ENCODE measurements at places on chromosomes 3 and 15.

- no peak for DNase-seq
Measured at GRCh38 chr3:23952646-23953045, 7.6 kb downstream of the NR1D2 start.

GRCh38 chr3:8619548-8619947 is 25.1 kb downstream of the SSUH2 start:
- no peak for DNase-seq

DNA sequence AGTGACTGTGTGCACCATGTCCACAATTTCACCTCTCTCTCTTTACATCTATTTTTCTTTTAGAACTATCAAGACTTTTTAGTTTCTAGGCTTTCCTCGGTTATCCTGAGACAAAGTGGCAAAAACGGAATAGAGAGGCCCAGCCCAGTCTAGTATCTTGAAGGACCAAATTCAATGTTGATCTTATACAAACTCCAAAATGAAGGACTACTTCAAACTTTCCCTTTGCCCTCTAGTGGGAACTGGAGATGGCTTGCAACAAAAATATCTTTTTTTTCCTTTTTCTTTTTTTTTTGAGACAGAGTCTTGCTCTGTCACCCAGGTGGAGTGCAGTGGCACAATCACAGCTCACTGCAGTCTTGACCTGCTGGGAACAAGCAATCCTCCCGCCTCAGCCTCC is 338.5 kb upstream of the UMPS start:
- DNase-seq = no peak

DNA sequence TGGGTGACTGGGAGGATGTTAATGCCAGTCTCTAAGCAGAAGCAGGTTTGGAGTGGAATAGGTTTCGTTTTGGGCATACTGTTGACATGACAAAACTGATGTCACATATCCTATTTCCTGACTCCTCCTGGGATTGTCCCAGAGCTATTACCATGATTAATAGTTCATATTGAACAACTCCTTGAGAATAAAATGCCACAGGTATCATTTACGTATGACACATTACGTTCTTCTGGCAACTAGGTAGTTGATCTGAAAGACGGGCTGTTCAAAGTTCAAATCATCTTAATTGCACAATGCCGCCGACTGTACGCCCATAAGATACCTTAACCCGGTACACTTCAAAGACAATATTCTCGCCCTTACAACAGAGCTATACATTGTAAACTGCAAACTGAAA is 1.4 kb upstream of the RAB5A start:
- no peak for DNase-seq

GRCh38 chr15:94125156-94125555 is 106.2 kb upstream of the MCTP2 start:
- DNase-seq = no peak

DNA sequence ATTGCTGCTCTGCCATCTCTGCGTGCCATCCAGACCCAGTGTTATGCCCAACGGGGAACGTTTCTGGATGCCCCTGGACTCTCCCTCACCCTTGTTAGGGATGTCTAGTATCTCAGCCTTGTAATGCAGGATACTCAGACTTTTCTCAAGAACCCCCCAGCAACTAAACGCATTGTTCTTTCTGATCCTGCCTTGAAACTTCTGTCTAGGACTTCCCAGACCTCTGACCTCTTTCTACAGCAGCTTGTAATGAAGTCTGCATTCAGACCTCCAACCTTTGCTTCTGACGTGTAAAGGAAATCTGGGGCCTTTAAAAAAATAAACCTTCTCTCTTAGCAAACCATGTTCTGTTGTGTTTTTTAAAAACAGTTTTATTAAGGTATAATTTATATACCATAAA is 139.5 kb downstream of the KCNAB1 start:
- DNase-seq = no peak

GRCh38 chr3:110343945-110344344 is 727.7 kb upstream of the NECTIN3 start:
- no peak for DNase-seq

- DNase-seq = no peak
Measured at GRCh38 chr3:45345846-45346580, 42.4 kb upstream of the LARS2 start.

DNA sequence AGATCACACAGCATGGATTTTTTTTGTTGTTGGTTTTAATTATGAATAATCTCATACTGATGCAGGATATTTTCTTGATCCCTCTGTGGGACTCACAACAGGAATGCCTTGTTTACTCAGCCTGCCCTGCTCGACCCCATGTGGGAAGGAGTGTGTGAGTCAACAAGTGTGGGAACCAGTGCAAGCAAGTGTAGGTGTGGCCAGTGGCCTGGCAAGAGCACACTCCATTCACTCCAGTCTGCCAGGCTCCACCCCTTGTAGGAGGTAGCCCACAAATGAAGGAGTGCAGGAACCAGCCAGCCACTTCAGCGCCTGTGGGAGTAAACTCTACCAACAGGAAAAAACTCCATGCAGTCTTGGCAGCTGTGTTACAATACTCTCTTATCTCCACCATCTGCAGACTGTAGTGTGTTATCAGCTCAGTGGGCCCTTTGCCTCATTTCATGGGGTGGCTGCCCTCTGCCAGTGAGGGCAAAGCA is 393.6 kb downstream of the OTOL1 start:
- no peak for DNase-seq

- no peak for DNase-seq
Measured at GRCh38 chr3:151011427-151011826, 38.9 kb upstream of the CLRN1 start.

- DNase-seq = no peak
Measured at GRCh38 chr3:40097131-40098117, 212.1 kb upstream of the EIF1B start.

- DNase-seq = no peak
Measured at GRCh38 chr3:107604057-107604822, 81.5 kb downstream of the BBX start.

DNA sequence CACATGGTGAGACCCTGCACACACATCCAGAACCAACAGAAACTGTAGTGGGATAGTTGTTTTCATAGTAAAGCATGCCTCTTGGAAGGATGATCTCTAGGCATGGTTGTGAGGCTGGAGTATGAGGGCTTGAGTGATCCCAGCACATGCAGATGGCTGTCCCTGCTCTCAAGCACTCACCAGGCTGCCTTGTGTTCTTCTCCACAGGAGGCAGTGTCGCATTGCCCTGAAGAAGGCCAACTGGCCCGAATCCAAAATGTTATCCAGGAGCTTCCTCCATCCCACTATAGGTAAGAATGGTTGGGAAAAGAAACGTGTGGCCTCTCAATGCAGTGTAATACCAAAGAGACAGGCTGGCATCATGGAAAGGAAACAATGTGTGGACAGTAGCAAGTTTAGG is 82.7 kb downstream of the TMEM39A start:
- no peak for DNase-seq

GRCh38 chr3:52854013-52854412 is 19.2 kb upstream of the MUSTN1 start:
- DNase-seq = no peak

DNA sequence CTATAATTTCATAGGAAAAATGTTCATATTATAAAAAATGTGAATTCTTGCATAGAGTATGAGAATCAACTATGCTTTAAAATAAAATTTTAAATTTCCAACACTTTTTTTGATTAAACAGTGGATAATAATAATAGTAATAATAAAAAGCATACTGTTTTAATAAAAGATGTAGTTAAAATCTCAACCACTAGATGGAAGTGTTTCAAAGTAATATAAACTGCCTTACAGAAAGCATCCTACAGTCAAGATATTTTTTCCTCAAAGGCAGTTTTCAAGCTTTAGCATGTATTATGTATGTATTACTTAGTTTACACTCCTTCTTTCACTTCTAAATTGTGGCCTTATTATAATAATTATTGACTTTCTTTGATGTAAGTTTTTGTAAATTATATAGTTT is 217.5 kb downstream of the CHL1 start:
- no peak for DNase-seq

- DNase-seq = no peak
Measured at GRCh38 chr3:76456322-76456721, 583.6 kb upstream of the ROBO2 start.

DNA sequence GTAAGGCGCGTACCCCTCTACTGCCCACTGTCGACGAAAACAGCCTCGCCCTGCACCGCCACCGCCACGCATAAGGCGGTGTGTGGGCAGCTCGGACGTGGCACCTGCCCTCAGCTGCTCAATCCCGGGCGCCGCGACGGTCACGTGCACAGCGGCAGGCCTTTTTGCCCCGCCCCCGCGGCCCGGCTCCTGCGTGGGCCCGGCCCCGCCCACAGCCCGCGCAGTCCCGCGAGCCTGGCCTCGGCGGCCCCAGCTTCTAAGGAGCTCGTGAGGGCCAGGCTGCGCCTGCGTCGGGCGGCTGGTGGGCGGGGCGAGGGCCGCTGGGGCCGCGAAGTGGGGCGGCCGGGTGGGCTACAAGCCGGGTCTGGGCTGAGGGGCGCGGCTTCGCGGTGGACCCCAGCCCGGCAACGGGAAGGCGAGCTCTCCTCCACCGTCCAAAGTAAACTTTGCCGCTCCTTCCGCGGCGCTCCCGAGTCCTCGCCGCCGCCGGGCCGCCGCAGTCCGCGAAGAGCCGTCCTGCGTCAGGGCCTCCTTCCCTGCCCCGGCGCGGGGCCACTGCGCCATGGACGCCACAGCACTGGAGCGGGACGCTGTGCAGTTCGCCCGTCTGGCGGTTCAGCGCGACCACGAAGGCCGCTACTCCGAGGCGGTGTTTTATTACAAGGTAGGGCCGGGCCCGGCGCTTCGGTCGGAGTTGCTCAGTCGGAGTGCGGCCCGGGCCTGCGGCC is at the start of gene CAPN7:
Gene CAPN7, plus strand, starts transcription at position 313 of the 728 bp plus-strand sequence. Its CDS starts 250 bp downstream, at position 563.
- DNase-seq = peak; percentile 93

GRCh38 chr3:176415661-176416295 is 781.5 kb downstream of the TBL1XR1 start:
- DNase-seq = peak; percentile 18

- DNase-seq = no peak
Measured at GRCh38 chr15:71080705-71081104, 34.6 kb upstream of the THSD4 start.

DNA sequence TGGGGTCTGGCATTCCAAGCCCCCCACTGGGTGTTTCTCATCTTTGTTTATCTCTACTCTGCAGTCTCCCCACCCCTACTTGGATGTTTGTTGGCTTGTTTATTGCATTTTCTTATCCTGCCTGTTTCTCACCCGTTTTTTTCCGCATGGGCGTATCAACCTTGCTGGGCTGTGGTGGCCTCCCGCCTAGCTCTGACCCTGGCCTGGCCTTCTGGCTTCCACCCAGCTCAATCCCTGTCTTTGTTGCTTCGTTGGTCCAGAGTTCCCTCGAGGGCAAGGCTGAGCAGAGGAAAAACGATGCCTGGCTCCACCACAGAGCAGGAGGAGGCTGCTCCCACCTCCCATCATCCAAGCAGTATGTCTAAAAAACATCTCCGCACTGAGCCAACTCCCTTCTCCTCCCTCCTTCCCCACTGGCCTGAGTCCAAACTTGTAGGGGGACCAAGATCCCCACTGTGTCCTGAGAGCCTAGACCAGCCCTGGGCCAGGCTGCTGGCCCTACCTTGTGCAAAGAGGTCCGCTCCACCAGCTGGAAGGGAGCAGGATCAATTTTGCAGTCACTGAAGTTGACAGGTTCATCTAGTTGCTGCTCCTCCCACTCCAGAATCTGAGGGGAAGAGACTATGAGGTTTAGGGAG is 9.8 kb downstream of the CLCN2 start:
- DNase-seq = no peak

GRCh38 chr3:63304421-63304820 is 26.3 kb downstream of the SYNPR start:
- DNase-seq = no peak

DNA sequence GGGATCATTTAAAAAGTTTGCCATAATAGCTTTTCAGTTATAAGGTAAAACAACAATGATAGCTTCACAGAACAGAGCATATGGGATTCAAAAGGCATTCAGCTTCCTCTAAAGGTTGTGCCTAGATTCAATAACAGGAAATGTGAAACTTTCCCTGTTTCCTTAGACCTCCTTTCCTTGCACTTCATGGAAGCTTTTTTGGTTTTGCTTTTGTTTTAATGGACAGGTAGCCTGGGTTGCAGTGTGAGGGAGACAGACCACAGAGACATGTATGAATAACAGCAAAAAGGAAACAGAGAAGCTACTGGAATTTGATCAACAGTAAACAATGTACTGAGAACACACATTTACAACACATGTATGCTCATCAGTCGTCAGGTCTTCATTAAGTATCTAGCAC is 2.3 kb upstream of the TNFAIP8L3 start:
- DNase-seq = no peak

DNA sequence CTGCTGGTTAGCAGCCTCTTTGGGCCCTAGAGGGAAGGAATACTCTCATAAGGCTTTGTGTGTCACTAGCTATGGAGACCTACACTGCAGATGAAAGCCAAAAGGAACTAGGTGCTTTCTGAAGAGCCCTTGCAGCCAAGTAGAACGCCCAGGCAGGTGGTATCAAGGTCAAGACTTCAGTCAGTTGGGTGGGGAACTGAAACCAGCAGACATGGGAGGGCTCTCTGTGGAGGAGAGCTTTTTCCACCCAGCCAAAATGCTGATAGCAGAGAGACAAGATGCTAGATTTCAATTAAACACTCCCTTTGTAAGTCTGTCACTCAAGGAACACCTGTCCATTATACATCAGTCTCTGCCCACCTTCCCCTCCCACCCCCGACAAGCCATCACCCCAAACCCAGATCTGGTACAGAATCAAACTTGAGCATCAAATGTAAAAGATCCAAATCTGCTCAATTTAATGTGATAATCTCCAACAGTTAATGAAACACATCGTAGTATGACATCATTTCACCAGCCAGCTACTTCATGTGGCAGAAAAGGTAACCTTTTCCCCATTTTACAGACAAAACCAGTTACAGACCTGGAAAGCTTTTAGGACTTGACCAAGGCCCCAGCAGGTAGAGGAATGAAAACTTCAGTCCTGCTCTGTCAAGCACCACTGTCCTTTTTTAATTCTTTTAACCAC is 14.6 kb downstream of the MRPS25 start:
- DNase-seq = no peak

GRCh38 chr3:108208831-108209230 is 13.4 kb downstream of the IFT57 start:
- no peak for DNase-seq

DNA sequence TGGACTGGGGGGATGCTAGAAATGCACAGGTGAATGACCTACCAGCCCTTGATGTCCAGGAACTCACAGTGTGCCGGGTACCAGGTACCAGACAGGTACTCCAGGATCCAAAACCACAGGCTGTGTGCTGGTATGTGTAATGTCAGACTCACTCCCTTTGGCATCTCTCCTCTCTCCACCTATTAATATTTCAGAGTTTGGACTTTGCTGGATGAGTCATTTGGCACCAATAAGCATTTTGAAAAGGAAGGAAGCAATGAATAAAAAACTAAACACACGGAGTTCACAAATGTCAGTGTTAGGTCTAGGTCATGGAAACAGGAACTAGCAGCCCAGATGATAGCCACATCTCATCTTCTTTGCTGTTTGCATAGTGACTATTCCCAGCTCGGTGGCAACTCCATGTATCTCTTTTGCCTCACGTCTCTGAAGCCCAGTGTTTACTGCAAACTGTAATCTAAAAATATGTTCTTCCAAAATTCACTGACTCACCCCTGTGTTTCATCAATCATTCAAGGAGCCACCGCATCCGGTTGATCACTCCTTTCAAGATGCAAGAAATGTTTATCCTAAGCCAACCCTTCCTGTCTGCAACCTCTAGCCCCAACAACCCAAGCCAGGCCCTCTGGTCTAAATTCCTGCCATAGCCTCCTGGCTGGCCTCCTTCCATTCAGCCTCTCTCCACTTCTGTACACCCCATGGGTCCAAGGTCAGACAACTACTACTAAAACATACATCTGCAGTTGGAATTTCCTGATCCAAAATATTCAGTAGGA is 8.4 kb downstream of the ITGB5 start:
- no peak for DNase-seq
